Neural crest cell (in vitro differentiated cells): ENCODE measurements at places on chromosomes 11 and 22.

- no peak for DNase-seq
Observed at GRCh38 chr11:848380-848931, 5.8 kb downstream of the TSPAN4 start.

- no peak for DNase-seq
Observed at GRCh38 chr11:74905326-74905725, 43.6 kb downstream of the XRRA1 start.

- DNase-seq: no peak
Observed at GRCh38 chr11:124745270-124745834, 5.6 kb downstream of the NRGN start.

- DNase-seq: peak; percentile 51
Observed at GRCh38 chr11:44711113-44711786, 15.5 kb upstream of the TSPAN18 start.

DNA sequence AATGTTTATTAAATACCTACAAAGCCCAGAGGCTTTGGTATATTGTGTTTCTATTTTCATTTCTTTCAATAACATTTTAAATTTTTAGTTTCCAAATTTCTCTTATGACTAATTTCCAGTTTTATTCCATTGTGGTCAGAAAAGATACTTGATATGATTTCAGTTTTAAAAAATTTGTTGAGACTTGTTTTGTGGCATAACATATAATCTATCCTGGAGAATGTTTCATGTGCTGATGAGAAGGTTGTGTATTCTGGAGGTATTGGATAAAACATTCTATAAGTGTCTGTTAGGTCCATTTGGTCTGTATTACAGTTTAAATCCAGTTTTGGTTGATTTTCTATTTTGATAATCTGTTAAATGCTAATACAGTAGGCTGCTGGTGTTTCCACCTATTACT, 9.8 kb upstream of the RAG1 start:
- DNase-seq: no peak

DNA sequence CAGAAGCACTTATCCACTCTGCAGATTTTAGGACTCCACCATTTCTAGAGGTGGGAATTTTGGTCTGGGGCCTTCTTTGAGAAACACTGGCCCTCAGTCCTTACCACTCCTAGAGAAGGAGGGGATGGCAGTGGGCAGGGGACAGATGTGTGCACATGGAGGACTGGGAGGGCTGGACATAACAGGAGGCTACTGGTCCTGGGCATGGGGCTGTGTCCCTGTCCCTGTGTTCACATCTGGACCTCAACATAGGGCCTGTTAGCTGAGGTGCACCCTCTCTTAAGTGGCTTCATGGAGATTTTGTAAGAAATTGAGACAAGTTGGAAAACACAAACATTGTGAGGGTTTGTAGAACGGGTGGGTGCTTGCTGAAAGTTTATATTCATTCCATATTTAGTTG, 103.4 kb downstream of the ATXN10 start:
- DNase-seq: no peak

- no peak for DNase-seq
Observed at GRCh38 chr11:70059971-70060370, 18.1 kb upstream of the ANO1 start.
